ENCODE measurements at places on chromosomes 6 and 20. TPM values are rescaled to one million over a fixed set of nuclear protein-coding genes. Genes with fewer than 3 reads are reported as not detected.

GRCh38 chr20:22805219-22805618 lies 220.8 kb upstream of the FOXA2 start:
- peak; percentile 90 for DNase-seq

DNA sequence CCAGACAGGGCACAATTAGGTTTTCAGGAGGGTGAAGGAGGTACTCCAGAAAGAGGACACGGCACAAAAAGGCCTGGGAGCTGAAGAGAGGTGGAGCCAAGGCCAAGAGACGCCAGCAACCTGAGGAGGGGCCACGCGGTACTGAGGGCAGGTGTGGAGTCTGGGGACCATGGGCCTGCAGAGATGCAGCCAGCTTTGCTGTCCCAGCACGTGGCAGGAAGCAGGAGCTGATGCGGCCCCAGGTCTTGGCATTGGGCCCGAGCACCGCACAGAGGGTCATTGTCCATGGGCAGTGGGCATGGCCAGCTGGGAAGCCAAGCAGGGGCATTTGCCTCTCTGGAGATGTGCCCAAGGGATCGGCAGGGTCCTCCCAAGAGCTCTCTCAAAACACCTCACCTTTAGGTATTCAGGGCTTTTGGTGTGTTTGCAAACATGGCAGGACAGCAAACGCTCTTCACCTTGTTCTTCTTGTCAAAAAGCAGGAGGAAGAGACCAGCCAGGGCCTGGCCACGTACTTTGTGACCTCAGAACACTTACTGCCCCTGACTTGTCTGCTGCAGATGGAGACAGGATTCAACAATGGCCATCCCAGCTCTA lies 1.4 kb upstream of the BPIFB1 start:
- DNase-seq: no peak

FUCA2 gene
- 18.5 TPM for total RNA-seq

DNA sequence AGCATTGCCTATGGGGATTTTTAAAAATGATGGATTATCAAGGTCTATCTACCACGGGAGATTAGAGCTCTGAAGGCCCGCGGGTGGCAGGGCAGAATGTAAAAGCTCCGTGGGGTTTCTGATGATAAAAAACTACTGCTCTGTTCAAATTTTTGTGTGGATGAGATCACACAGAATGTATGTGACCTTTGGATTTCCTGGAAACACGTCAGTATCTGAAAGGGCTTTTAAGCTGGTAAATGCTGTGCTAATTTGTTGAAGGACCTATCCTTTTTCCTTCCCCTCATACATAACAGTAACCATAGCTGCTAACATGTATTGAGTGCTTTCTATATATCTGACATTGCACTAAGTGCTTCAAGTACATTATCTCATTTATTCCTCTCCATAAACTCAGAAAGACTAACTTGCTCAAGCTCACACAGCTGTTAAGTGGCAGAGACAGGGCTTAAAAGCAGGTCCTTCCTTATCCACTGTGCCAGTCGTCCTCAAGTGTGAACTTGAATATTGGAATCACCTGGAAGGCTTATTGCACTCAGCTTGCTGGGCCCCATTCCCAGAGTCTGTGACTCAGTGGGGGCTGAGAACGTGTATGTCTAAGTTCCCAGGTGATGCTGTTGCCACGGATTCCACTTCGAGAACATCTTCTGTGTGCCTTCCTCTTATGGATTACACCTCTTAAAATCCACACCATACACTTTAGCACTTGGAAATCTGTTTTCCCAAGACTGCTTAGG lies 1.9 kb upstream of the TMEM242 start:
- no peak for DNase-seq

CCN5 gene
- total RNA-seq: 7.5 TPM

DNA sequence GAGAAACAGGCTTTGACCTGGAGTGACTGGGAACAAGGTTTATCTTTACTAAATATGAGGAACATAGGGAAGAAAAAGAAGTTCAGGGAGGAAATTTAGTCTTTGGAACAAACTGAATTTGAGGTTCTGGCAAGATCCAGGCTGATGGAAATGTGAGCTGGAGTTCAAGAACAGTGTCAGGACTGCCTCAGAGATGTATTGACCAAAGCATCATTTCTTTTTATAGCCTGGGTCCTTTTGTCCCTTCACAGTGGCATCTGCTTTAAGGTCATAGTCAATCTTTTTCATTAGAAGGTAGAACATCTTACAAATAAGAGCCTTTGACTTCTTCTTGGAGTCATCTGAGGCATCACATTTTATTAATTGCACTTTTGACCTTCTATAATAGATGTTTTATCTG lies 326.5 kb upstream of the QKI start:
- DNase-seq: no peak

- no peak for DNase-seq
These were observed 77.9 kb upstream of the TFAP2D start for GRCh38 chr6:50635429-50635828.

DNA sequence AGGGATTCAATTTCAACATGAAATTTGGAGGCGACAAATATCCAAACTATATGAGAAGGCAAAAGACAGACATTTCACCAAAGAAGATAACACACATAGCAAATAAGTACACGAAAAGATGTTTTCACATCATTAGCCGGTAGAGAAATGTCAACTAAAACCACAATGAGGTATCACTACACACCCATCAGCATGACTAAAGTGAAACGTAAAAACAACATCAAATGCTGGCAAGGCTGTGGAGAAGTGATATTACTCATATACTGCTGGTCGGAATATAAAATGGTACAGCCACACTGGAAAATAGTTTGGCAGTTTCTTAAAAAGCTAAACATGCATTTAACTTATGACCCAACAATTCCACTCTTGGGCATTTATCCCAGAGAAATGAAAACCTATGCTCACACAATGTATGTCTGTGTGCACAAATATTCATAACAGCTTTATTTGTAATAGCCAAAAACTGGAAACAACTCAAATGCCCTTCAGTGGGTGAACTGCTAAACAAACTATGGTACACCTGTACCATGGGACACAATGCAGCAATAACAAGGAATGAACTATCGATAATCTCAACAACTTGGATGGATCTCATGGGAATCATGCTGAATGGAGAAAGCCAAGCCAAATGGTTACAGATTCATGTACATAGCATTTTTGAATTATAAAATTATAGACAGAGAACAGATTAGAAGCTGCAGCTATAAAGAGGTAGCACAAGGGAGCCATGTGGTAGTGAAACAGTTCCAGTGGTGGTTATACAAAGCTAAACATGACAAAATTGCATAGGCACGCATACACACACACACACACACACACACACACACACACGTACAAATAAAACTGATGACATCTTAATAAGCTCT lies 8.6 kb downstream of the ADAT2 start:
- DNase-seq: no peak

MPIG6B gene
- total RNA-seq: 3.1 TPM

DNA sequence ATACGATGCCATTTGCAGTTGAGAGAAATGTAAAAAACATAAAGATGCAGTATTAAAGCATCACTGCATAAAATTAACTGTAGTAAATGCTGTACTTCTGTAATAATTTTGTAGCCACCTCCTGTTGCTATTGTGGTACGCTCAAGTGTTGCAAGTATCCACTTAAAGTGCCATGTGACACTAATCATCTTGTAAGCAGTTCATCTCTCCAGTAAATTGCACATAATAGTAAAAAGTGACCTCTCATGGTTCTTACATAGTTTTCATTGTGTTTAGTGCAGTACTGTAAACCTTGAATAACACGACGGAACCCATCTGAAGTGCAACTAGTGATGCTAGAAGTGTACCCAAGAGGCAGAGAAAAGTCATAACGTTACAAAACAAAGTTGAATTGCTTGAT lies 190.1 kb upstream of the VGLL2 start:
- DNase-seq: no peak

TULP1 gene
- 40.9 TPM for total RNA-seq

ETV7 gene
- total RNA-seq: 0.96 TPM

GRCh38 chr20:22008456-22008855 lies 303.0 kb downstream of the PAX1 start:
- DNase-seq: no peak

All from umbilical cord (tissue), 2 donors.